ENCODE measurements at places on chromosomes 13 and 19. TPM values are rescaled to one million over a fixed set of nuclear protein-coding genes. Genes with fewer than 3 reads are reported as not detected.
A peak's percentile ranks its signal among the peaks of the same experiment; 100 is the strongest.

CADM4 gene
- total RNA-seq, result 6.9 TPM

DIS3 gene
- 13.8 TPM for total RNA-seq

SGCG gene
- total RNA-seq, result 102 TPM

ZNF699 gene
- 3.9 TPM for total RNA-seq

MISP gene
- total RNA-seq, result not detected

KASH5 gene
- not detected for total RNA-seq

FLT3LG gene
- total RNA-seq, result 3.1 TPM

CYP2A7 gene
- not detected for total RNA-seq

PLPP2 gene
- not detected for total RNA-seq

SLC17A7 gene
- total RNA-seq, result 0.99 TPM

- no peak overlapping the region for H3K27ac ChIP-seq
- no peak overlapping the region for H3K4me3 ChIP-seq
- DNase-seq, result no peak
- no peaks in the 10 kb centered on the region for H3K4me1 ChIP-seq
- no peaks in the 10 kb centered on the region for H3K36me3 ChIP-seq
Measured at GRCh38 chr19:3882041-3882384, 1.5 kb downstream of the ATCAY start.

GRCh38 chr19:35641515-35642151, at the start of gene ETV2:
Gene ETV2 (plus strand): TSS chr19:35641745. CDS start chr19:35642461, 716 bp downstream.
- H3K27me3 ChIP-seq, result no peaks in the 10 kb centered on the region
- no peak within 1 kb of the TSS for H3K27ac ChIP-seq
- no peak for DNase-seq
- no peak within 1 kb of the TSS for H3K4me3 ChIP-seq
- peaks cover 19% of the 10 kb centered on the region for H3K36me3 ChIP-seq

DNA sequence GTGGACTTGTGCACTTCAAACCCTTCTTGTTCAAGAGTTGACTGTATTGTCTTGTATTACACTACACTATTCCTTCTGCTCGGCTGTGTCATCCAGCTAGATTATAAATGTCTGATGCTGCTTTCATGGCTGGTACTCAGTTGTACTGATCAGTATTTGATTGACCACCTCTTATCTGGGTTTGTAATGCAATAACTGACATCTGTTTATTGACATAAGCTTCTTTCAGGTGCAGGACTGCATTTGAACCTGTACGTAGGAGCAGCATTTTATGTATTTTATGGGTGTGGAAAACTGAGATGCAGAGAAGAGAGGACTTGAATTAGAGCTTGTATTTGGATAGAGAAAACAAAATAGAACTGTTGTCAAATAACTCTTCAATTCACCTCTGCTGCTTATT, 309.2 kb downstream of the FGF9 start:
- H3K27ac ChIP-seq, result no peak overlapping the region
- no peak for DNase-seq
- H3K36me3 ChIP-seq, result no peaks in the 10 kb centered on the region
- H3K4me3 ChIP-seq, result no peak overlapping the region
- H3K4me1 ChIP-seq, result no peaks in the 10 kb centered on the region
- H3K27me3 ChIP-seq, result no peaks in the 10 kb centered on the region

GRCh38 chr19:50567882-50568727, at the start of gene LRRC4B:
Gene LRRC4B (minus strand): TSS chr19:50568435. CDS start chr19:50548838, 19,597 bp downstream.
- H3K4me3 ChIP-seq, result peak within 1 kb of the TSS; percentile 58
- no peaks in the 10 kb centered on the region for H3K36me3 ChIP-seq
- peaks cover 96% of the 10 kb centered on the region for H3K27me3 ChIP-seq

GRCh38 chr19:13946414-13946813, 5.9 kb upstream of the DCAF15 start:
- H3K27ac ChIP-seq, result no peak overlapping the region
- no peak overlapping the region for H3K4me3 ChIP-seq
- DNase-seq, result no peak
- no peaks in the 10 kb centered on the region for H3K27me3 ChIP-seq
- H3K4me1 ChIP-seq, result no peaks in the 10 kb centered on the region

GRCh38 chr19:38020311-38020710, 113.3 kb downstream of the SIPA1L3 start:
- no peak overlapping the region for H3K4me3 ChIP-seq
- H3K27me3 ChIP-seq, result no peaks in the 10 kb centered on the region
- no peak for DNase-seq
- H3K27ac ChIP-seq, result no peak overlapping the region

DNA sequence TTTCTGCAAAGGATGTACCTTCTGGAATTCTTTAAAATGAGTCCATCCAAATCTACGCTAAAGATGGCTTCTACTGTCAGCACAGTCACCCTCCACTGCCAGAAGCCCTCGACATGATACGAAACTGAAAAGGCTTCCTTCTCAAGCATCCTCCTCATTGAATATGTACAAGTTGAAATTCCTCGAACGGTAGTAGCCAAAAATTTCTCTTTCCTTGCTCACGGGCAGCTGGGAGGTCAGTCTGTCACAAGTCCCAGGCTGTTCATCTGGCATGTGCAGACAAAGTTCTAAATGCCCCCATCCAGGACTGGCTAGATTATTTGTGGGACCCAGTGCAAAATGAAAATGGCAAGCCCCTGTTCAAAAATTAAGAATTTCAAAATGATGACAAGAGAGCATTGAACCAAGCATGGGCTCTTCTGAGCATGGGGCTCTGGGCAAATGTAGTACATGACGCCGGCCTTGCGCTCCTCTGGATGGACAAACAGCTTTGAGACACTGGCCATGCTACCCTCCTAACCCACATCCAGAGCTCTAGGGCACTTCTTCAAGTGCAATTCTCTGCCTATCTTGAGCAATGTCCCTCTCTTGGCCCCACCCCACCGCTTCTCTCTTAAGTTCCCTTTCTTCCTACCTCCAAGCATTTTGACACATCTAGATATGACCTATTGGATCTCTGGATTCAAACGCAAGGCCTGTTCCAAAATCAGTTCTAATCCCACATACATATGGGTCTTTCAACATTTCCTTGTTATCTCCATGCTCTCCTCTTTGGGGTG, 78.9 kb upstream of the FLT1 start:
- no peak overlapping the region for H3K4me3 ChIP-seq
- H3K27ac ChIP-seq, result no peak overlapping the region
- H3K27me3 ChIP-seq, result peaks cover 5% of the 10 kb centered on the region
- DNase-seq, result no peak
- H3K4me1 ChIP-seq, result no peaks in the 10 kb centered on the region

- peaks cover 80% of the 10 kb centered on the region for H3K4me1 ChIP-seq
- no peaks in the 10 kb centered on the region for H3K27me3 ChIP-seq
- DNase-seq, result no peak
- no peak overlapping the region for H3K4me3 ChIP-seq
- H3K27ac ChIP-seq, result peak overlapping the region; percentile 73
Measured at GRCh38 chr19:46926170-46927071, 65.6 kb downstream of the ARHGAP35 start.

- H3K4me3 ChIP-seq, result no peak overlapping the region
- peaks cover 37% of the 10 kb centered on the region for H3K4me1 ChIP-seq
- peaks cover 4% of the 10 kb centered on the region for H3K27me3 ChIP-seq
Measured at GRCh38 chr13:111120422-111120821, 5.3 kb downstream of the ARHGEF7 start.

GRCh38 chr13:24670961-24671381, 9.2 kb upstream of the ATP12A start:
- no peak for DNase-seq
- peaks cover 13% of the 10 kb centered on the region for H3K4me1 ChIP-seq
- H3K36me3 ChIP-seq, result no peaks in the 10 kb centered on the region
- peaks cover 52% of the 10 kb centered on the region for H3K27me3 ChIP-seq

GRCh38 chr13:66567899-66568612, 662.1 kb downstream of the PCDH9 start:
- no peak overlapping the region for H3K27ac ChIP-seq
- DNase-seq, result no peak
- no peaks in the 10 kb centered on the region for H3K4me1 ChIP-seq
- no peak overlapping the region for H3K4me3 ChIP-seq

GRCh38 chr13:68417801-68418200, 1187.7 kb upstream of the PCDH9 start:
- H3K4me3 ChIP-seq, result no peak overlapping the region
- H3K27ac ChIP-seq, result no peak overlapping the region
- H3K4me1 ChIP-seq, result no peaks in the 10 kb centered on the region
- no peaks in the 10 kb centered on the region for H3K36me3 ChIP-seq
- no peak for DNase-seq

DNA sequence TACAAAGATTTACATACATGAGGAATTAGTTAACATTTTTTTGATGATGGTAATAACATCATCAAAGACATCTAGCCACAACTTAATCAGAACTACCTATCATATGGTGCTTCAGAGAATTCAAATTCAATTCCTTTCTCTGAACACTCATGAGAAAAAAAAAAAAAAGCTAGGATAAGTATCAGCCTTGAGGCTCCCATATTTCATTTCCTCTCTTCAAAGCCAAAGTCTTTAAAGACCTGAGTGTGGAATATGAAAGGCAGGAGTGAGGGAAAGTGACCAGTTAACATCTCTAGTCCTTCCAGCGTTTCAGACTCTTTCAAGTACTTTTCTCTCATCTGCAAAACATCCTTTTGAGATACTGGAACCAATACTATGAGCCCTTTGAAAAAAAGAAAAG, 137.5 kb downstream of the DCLK1 start:
- H3K27me3 ChIP-seq, result no peaks in the 10 kb centered on the region
- no peaks in the 10 kb centered on the region for H3K36me3 ChIP-seq
- H3K27ac ChIP-seq, result peak overlapping the region; percentile 75
- H3K4me1 ChIP-seq, result peaks cover 36% of the 10 kb centered on the region

DNA sequence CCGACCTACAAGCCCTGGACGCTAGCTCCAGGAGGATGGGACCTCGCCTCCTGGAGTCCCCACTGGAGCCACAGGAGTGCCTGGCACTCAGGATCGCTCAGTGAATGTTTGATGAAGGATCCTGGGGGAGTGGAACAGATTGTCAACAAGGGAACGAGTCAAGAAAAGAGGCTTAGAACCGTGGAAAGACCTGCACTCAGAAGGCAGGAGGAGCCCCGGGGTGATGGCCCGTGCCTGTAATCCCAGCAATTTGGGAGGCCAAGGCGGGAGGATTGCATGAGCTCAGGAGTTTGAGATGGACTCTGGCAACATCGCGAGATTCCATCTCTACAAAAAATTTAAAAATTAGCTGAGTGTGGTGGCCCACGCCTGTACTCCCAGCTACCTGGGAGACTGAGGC, 38.9 kb downstream of the ATP12A start:
- no peaks in the 10 kb centered on the region for H3K36me3 ChIP-seq
- H3K27ac ChIP-seq, result no peak overlapping the region
- H3K4me3 ChIP-seq, result no peak overlapping the region
- H3K4me1 ChIP-seq, result peaks cover 12% of the 10 kb centered on the region

DNA sequence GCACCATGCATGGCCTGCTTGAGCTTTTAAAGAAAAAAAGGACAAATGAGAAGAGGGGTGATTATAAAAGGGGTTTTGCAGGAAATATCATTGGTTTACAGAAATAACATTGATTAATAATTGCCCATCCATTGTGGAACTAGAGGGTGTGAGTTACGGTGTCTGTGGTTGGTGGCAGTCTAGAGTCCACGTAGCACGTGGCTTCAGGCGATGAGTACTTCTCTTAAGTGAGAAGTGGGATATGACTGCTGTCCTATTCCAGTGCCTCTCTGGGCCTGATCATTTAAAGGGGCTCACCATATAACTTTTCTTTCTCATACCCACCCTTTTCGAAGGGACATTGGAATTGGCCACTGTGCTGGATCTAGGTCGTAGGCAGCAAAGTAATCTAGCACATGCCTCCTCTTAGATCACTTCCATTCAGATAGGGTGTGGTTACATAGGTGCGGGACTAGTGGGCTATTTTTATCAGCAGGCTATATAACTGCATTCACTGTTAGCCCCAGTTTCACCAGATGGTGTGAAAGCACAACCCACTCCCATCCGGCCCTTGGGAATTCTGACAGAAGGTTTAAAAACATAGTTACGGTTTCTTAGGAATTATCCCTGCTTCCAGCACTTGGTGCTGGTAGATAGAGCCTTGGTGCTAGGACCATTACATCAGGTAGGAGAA, 19.9 kb downstream of the PPP5C start:
- H3K4me1 ChIP-seq, result peaks cover 38% of the 10 kb centered on the region
- H3K4me3 ChIP-seq, result no peak overlapping the region
- DNase-seq, result no peak
- peaks cover 20% of the 10 kb centered on the region for H3K36me3 ChIP-seq

- H3K36me3 ChIP-seq, result no peaks in the 10 kb centered on the region
- H3K4me1 ChIP-seq, result peaks cover 33% of the 10 kb centered on the region
- no peaks in the 10 kb centered on the region for H3K27me3 ChIP-seq
Measured at GRCh38 chr13:30337061-30337610, 29.8 kb upstream of the KATNAL1 start.

DNA sequence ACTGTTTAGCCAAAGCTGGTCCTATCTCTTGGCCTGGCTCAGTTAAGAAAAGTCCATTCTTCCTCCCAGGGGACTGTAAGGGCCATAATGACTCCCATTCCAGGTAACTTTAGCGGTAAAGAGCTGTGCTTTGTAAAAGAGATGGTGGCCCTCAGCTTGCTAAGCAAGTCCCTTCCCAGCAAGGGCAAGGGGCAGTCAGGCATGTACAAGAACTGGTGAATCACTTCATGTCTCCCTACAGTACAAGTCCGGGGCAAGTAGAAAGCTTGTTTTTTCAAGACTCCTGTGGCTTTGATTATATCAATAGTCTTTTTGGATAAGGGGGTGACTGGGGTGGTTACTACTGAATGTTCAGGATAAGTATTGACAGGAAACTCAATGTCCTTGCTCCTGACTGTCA, 88.9 kb downstream of the SLC25A15 start:
- H3K4me3 ChIP-seq, result no peak overlapping the region
- H3K27ac ChIP-seq, result no peak overlapping the region
- peaks cover 43% of the 10 kb centered on the region for H3K36me3 ChIP-seq
- no peaks in the 10 kb centered on the region for H3K27me3 ChIP-seq

DNA sequence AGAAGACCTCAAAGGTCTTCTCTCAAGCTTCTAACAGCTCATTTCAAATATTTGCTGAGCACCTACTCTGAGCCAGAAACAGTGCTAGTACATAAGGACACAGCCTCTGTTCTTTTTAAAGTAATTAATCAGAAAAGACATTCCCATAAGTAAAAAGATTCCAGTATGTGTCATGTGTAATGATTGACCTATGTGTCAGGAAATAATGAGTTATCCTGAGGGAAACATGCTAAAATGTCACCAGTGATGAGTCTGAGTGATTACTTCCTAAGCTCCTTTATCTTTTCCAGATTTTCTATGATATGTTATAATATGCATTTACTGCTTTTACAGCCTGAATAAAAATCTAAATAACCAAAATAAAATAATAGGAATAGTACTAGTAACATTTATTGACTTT, 107.6 kb downstream of the SLC25A15 start:
- H3K27ac ChIP-seq, result no peak overlapping the region
- H3K4me3 ChIP-seq, result no peak overlapping the region
- no peaks in the 10 kb centered on the region for H3K27me3 ChIP-seq
- peaks cover 8% of the 10 kb centered on the region for H3K4me1 ChIP-seq
- H3K36me3 ChIP-seq, result no peaks in the 10 kb centered on the region

- DNase-seq, result no peak
- no peak overlapping the region for H3K27ac ChIP-seq
- H3K4me1 ChIP-seq, result no peaks in the 10 kb centered on the region
- H3K4me3 ChIP-seq, result no peak overlapping the region
- peaks cover 9% of the 10 kb centered on the region for H3K27me3 ChIP-seq
Measured at GRCh38 chr13:99464441-99464949, 36.8 kb upstream of the TM9SF2 start.
